ENCODE measurements at places on chromosomes 2 and 18.

DNA sequence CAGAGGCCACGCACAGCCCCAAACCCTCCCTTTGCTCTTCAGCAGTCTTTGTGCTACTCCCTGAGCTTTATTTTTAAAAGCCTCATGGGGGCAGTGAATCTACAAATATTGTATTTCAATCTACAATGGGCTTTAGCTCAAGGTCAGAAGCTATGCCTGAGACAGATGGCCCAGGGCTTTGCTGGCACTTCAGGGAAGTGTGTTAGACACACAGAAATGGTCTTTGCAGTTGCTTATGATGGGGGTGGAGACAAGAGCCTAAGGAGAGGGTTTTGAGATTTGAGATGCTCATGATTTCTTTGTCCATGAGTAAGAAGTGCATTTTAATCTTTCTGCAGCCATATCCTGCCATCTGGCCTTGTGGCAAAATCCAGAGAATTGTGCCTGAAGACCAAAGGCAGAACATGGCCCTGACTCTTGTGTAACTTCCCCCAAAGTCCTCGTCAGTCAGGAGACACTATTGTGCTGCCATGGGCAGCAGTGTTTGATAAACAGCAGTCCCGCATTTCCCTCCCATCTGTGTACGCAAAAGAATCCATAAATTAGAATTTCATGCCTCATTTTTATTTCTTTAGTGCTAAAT lies 92.6 kb downstream of the VAPA start:
- ATAC-seq: no peak

DNA sequence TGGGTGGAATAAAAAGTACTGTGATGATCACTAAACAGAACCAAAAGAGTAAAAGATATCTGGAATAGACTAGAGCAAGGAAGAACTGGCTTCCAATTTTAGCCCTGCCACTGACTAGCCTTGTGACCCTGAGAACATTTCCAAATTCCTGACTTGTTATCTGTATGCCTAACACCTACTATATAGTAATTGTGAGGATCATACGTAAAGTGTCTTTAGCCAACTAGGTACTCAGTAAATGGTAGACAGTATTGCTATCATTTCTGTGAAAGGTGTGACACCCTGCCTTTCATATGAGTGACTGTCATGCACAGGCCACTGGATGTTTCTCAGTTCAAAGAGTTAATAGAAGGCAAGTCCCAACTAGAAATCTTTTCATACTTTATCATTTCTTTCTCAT lies 29.8 kb downstream of the CYTIP start:
- ATAC-seq: peak; percentile 28

DNA sequence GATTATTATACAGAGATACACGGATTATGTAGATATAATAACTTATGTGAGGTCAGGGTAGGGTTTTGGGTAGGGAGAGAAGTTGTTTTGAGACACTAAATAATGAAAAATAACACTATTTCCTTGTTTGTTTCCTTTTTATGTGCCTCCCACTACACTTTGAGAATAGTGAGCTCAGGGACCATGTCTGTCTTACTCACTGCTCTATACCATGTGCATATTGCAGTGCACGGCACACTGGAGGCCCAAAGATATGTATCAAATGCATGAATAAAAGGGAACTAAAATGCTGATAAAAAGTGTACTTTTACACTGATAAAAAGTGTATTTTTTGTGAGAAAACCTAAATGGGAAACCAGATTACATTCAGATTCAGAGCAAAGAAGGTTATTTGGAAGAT lies 151.4 kb upstream of the NABP1 start:
- no peak for ATAC-seq

DNA sequence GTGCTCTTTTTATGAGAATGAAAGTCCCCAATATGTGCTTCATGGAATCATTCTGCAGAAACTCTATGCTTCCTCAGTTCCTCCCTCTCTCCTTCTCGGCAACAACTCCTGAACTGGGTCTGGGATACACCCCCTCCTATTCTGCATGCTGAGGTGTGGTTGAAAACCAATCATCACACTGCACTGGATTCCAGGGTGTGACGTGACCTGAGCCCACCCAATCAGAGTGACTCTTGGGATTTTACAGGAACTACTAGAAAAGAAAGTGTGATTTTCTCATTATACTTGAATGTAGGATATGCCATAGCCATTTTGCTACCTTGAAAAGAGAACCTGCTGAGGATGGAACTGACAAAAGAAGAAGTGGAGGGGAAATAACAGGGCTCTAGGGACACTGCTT lies 36.3 kb downstream of the ACVR1 start:
- ATAC-seq: no peak

GRCh38 chr2:46422717-46423394 lies 56.5 kb upstream of the TMEM247 start:
- no peak for ATAC-seq

GRCh38 chr18:13051159-13051558 lies 60.0 kb downstream of the CEP192 start:
- peak; percentile 24 for ATAC-seq

DNA sequence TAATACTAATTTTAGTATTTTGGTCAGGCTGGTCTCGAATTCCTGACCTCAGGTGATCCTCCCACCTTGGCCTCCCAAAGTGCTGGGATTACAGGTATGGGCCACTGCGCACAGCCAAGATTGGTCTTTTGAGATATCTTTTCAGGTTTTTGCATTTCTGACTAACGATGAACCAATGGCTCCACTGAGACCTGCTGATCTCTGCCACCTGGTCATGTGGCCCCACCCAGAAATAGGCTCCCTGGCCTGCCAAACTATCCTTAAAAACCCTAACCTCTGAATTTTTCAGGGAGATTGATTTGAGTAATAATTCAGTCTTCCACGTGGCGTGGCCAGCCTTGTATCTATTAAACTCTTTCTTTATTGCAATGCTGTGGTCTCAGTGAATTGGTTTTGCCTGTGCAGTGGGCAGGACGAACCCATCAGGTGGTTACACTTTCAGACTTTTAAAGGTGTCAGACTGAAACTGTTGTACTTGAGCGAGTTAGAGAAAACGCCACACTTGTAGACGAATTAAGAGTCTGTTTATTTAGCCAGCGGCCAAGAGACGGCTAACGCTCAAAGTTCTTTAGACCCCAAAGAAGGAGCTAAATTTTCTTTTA lies 85.8 kb upstream of the MSH6 start:
- ATAC-seq: no peak

DNA sequence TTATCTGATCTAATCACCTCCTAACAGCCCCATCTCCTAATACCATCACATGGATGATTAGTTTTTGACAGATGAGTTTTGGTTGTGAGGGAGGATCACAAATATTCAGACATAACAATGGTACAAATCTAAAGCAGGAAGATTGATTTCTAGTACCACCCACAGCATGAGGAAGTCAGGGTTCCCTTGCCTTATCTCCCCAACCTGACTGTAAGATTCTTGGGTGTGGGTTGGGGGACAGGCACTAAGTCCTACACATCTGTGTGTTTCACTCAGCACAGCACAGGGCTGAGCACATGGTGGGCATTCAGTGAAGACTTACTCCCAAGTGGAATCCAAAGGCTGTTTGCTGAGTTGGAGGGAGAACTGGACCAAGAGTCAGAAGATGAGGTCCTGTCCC lies 93.8 kb upstream of the CXCR4 start:
- ATAC-seq: no peak

- ATAC-seq: peak; percentile 42
Observed at GRCh38 chr2:70083344-70084156, 3.7 kb upstream of the PCBP1 start.

DNA sequence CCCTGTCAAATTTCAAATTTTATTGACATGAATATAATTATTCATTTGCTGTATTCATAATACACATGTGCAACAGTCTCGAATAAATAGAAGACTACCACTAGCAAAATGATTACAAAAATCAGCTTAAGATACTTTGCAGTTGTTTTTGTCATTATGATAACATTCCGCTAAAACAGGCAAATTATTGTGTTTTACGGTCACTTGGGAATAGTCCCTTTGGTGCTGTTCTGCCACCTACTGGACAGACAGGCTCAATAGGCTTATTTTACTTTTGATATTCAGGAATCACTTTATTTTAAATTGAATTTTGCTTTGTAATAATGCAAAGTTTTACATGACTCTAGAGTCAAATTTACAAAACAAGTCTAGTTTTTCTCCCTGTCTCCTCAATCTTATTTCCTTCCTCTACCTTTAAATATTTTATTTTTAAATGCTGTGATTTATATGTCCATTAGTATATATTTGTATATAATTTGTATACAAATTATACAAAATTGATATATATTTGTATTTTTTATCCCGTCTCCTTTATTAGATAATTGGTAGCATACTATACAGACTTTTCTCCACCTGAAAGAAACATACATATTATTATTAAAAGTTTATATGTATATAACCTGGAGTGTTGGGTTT lies 456.3 kb downstream of the DLGAP1 start:
- ATAC-seq: no peak

Data from activated CD4-positive, CD25-positive, alpha-beta regulatory T cell treated with anti-CD3 and anti-CD28 coated beads, Interleukin-2, amount 50 U/mL, for 24 hours (primary cell).